ACHN (cell line): ENCODE measurements at places on chromosomes 6 and 20.

- no peak for DNase-seq
Measured at GRCh38 chr6:18845896-18846295, 458.7 kb downstream of the RNF144B start.

DNA sequence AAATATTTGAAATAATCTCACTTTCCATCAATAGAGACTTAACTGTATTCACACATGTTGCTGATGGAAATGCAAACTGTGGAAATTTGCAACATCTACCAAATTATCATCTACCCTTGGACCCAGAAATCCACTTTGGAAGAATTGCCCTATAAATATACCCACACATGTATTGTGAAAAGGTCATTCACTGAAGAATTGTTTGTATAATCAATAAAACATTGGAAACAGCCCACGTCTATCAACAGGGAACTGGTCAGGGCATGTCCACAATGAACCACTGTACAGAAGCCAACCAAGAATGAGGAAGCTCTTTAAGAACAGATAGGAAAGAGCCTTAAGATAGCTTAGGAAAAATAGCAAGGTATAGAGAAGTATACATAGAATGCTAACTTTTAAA is 36.2 kb downstream of the PXDC1 start:
- no peak for DNase-seq

DNA sequence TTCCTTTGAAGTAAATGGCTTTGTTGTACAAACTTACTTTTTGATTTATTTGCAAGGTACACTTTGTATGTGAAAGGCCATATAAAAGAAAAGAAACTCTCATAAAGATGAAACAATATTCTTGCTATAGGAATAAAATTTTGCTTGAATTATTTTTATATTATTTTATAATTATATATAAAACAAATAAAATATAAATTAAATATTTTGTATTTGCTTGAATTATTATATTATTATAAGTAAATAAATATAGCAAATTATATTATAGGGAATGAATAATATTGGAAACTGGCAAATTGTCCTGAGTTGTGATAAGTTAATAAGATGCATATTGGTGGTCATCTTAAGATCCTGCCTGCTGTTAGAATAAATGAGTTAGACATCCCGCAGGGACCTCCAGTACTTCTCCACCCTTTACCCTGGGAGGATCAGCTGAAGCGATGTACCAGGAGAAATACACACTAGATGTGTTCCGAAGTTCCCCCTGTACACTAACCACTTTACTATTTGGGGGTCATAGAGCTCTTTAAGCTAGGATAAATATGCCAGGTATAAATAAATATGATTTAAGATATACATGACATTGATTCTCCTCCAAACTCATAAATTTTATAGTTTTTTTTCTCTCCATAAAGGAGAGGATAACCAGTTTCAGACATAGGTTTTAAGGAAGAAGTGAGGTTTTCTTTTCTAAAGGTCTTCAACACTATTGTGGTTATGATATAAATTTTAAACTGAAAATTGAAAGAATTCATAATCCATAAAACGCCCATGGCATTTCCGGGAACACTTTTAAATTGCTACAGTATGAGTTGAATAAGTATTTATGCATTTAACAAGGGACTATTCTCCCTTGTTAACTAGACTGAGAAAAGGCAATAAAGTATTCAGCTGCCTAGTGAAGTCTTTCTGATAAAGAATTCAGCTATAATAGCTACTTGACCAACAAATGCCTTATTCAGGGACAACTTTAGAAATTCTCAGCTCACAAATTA is 486.3 kb upstream of the MARCKS start:
- no peak for DNase-seq

DNA sequence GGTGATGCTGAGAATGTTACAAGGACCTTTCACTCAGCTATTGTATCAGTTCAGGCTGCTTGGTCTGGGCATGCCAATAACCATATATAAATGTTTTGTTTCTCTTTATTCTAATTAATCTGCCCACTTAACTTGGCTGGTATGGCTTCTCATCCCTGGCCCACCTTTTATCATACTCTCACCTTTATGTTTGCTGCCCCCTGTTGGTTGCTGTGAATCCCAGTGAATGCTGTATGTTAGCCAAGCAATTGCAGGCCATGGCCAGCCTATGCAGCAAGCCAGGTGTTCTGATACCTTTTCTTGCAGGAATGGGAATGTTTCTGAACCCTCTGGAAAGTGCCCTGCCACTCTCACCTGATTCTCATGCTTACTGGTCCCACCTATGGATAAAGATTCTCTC is 54.6 kb downstream of the PCSK2 start:
- DNase-seq, result peak; percentile 49

DNA sequence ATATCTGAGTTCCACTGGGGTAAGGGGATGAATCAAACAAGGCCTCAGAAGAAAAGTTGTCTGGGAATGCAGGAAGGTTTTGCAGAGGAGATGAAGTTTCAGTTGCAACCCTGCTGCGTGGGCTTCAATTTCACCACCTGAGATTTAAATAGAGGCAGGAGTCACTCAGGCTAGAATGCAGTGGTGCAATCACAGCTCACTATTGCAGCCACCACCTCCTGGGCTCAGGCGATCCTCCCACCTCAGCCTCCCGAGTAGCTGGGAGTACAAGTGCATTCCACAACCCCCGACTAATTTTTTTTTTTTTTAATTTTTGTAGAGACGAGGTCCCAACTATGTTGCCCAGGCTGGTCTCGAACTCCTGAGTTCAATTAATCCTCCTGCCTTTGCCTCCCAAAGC is 1.5 kb upstream of the ZNF165 start:
- DNase-seq, result no peak

- no peak for DNase-seq
Measured at GRCh38 chr6:378958-379409, 12.6 kb upstream of the IRF4 start.

GRCh38 chr6:80550281-80550680 is 443.8 kb downstream of the BCKDHB start:
- DNase-seq, result no peak

DNA sequence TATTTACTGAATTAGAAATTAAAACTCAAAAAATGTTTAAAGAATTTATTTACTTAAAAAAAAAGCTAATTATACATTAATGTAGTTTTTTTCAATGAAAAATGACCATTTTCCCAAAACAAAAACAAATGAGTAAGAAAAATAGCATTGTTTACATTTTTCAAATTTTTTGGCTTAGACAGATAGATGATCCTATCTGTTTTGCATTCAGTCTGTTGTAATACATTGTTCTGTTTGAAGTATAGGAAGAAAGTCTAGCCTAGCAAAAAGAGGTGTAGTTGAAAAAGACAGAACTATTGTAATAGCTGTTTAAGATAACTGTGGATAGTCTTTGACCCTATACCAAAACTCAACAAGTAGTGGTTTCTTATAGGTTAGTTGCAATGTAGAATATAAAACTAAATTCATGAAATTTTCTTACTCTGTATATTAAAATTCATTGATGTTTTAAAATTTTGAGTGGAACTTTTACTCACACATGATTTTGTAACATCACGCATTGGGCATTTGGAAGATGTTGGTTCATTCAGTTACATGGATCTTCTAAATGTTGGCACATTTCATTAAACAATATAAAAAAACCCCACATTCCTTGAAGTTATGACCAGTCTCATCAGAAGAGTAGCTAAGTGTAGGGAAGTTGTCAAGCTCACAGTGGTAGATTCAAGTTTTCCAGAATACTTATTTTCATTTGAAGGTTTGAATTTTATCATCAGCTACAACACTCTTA is 62.0 kb downstream of the KCNS1 start:
- DNase-seq, result no peak

GRCh38 chr6:158642097-158642601 is 2.4 kb downstream of the DYNLT1 start:
- peak; percentile 87 for DNase-seq

DNA sequence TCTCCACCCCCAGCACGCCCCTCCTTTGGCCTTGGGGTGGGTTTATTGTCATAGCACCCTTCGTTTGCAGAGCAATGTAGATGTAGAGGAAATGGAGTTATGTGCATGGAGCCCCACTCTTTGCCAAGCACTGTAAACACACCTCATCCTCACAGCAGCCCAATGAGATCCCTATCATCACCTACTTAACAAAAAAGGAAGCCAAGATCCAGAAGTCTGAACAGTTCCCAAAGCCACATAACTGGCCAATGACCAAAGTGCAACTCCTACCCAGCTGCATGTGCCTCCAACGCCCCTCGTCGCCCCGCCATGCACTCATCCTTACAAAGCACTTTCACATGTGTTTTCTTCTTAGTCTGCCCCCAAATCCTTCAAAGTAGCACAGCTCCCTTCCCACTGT is 21.8 kb upstream of the FOXQ1 start:
- DNase-seq, result no peak

DNA sequence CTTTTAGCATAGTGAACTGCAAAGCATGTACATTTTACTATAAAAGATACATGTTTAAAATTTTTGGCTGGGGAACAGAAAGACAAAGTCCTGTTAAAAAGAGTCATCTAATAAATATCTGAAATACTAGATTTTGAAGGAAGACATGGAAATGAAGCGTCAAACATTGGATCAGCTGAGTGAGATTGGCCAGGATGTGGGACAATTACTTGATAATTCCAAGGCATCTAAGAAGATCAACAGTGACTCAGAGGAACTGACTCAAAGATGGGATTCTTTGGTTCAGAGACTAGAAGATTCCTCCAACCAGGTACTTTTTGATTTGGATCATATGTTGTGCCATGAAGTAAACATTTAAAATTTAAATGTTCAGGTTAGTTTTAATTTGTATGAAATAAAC is 162.3 kb downstream of the UTRN start:
- DNase-seq, result no peak

GRCh38 chr20:63116412-63117106 is 99.4 kb downstream of the YTHDF1 start:
- DNase-seq, result peak; percentile 37

DNA sequence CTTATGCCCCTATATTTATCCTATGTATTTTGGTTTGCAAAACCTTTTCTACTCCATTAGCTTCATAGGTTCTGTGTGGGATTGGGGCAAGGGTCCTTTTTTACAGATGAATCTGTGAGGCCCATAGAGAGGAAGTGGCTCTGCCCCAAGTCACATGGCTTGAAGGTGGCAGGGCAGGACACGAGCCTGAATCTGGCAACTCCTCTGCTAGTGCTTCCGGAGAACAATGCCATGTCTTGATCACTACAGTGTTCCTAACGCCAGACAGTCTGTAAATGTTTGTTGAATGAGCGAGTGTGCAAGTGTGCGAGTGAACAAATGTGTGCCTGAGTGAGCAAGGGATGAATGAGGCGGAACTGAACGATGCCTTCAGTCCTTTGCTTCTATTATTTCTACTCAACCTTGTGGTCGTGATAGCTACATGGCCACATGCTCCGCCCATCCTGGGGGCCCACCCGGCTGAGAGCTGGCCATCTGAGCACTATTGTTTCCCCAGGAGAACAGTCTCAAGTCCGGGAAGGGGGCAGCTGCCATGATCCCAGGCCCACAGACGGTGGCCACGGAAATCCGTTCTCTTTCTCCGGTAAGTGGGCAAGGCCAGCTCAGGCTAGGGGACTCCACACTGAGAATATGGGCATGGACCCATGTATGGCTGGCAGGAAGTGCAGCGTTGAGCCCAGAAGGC is 17.8 kb upstream of the AAR2 start:
- DNase-seq, result no peak

- DNase-seq, result no peak
Measured at GRCh38 chr6:24694198-24694597, 24.8 kb downstream of the C6orf62 start.
